ENCODE measurements at places on chromosomes 2 and 18.

DNA sequence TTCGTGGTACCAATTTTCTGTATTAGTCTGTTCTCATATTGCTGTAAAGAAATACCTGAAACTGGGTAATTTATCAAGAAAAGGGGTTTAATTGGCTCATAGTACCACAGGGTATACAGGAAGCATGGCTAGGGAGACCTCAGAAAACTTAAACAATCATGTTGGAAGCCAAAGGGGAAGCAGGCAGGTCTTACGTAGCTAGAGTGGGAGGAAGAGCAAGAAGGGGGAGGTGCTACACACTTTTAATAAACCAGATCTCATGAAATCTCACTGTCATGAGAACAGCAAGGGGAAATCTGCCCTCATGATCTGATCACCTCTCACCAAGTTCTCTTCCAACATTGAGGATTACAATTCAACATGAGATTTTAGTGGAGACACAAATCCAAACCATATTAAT, 226.8 kb upstream of the TPO start:
- no peak for DNase-seq

DNA sequence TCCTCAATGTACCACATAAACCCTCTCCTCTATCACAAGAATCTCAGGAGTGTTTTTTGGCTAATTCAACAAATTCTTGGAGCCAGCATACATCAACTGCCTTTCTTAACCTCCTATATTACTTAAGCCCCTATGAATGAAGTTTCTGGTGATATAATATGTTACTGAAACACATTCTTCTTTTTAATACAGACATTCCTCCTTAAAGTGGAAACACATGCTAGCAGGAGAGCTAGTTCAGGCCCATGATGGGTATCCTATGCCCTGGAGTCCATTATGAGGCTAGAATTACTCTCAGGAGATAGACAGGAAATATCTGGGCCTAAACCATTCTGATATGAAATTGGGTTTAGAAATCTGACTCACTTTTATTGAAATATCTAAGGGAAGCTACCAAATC, 26.6 kb upstream of the RMDN2 start:
- no peak for DNase-seq

- DNase-seq: no peak
These were observed 833.8 kb upstream of the PIK3C3 start for GRCh38 chr18:41121116-41121826.

DNA sequence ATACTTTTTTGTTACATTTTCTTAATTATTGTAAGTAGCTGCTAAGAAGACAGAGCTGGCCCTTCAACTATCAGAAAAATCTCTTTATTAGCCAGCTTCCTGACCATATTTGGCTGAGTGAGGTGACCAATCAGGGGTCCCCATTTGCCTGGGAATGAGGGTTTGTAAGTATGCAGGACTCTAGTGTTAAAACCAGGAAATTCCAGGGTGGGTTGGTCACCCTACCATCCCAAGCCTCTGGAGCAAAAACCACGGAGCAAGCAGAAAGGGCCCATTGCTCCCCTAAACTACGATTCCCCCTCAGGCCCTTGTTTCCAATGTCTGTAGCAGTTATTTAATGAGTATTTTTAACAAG, 165.6 kb upstream of the NCKAP5 start:
- DNase-seq: no peak

DNA sequence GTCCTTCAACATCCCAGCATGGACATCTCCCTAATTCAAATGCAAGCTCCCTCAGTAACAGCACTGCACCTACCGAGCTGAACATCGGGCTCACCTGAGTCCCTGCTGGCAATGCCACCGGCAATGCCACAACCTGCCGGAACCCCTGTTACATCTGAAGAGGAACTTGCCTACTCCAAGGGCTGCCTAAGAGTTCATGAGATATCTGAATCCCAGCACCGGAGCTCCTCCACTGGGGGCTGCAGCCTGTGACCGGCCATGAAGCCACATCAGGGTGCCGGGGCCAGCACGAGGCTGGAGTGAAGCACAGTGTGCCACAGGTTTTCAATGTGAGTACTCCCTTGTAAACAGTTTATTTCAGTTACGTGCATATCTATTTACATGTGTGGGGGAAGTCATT, 152.9 kb downstream of the EIPR1 start:
- DNase-seq: no peak

DNA sequence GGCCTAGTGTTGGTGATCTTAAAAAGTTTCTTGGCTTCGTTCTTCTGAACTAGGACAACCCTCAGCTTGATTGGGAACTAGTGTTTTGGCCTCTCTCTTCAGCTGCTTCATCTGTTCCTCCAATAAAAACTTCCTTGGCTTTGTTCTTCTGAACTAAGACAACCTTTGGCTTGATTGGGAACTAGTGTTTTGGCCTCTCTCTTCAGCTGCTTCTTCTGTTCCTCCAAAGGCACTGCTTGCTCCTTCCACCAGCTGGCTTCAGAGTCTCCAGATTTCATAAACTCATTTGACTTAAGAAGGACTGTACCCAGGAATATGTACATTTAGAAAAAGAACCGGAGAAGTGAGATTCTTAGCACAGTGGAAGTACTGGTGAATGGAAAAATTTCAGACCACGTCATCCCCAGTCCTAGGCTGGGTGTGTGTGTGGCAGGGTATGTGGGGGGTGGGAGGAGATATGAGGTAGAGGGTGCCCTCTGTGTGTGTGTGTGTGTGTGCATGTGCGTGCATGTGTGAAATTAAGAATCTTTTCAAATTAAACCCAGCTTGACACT, 20.4 kb downstream of the IL1R2 start:
- DNase-seq: no peak

- no peak for DNase-seq
These were observed 115.4 kb downstream of the KYNU start for GRCh38 chr2:142992840-142993239.

- no peak for DNase-seq
These were observed 13.7 kb downstream of the IL1R2 start for GRCh38 chr2:102005449-102005848.

DNA sequence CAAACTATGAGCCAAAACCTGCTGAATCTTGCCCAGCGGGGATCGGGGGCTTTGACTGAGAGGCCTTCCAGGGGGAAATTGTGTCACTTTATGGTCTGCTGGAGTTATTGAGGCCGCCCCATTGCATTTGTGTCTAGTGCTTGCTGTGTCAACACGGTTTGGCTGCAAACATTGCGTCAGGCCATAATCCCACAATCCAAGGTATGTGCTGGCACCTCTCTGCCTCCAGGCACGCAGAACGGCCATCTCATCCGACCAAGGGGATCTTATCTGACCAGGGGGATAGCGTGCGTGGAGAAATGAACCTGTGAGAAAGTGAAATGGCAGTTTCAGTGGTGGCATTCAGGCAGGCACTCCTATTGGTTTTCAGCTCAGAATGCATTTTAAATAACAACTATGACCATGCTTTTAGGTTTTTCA, 18.1 kb upstream of the LYPD6B start:
- no peak for DNase-seq

- no peak for DNase-seq
These were observed 109.1 kb downstream of the HAUS1 start for GRCh38 chr18:46213295-46213694.

- DNase-seq: peak; percentile 70
These were observed 22.8 kb upstream of the PPP4R1 start for GRCh38 chr18:9637036-9637767.

DNA sequence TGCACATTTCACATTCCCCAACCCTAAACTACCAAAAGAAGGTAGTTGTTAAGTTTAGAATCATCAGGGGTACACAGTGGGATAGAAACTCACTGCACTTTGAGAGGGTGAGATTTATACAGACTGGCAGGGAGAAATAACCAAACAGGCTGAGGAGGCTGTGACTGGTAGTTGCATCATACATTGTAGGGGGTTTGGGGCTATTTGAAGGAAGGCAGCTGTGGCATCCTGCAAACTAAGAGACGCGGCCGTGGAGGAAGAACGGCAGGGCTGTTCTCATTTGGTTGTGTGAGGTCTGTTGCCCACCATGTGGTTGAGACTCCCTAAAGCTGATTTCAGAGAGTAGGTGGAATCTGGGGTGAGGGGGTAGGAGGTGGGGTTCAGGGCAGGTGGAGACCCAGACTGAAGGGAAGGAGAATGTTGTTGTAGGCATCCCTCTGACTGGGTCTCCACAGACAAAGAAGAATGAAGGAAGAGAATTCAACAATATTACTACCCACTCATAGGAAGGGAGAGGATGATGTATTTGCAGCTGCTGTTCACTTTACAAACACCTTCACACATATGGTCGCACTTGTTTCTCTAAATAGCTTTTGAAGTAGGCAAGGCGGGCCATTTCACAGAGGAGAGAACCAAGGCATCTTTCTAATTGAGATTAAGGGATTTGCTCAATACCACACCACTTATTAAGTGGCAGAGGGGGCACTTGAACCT, 170.9 kb upstream of the SIX2 start:
- DNase-seq: peak; percentile 84

GRCh38 chr2:85957256-85957655, 68.5 kb upstream of the ST3GAL5 start:
- DNase-seq: no peak

DNA sequence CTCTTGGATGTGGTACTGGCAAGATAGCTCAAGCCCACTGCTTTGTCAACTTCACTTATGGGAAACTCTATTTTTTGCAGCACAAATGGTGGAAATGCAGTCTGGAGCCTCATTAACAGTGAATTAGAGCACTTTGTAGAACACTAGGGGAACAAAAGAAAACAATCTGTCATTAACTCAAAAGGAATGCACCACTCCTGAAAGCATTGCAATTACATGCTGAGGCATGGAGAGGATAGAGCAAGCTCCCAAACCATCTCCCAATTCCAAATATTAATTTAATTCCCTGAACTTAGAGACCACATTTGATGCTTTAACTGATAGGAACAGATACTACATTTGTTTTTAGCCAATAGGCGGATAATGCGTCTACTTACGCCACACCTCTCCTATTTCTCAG, 32.8 kb upstream of the TANC1 start:
- DNase-seq: no peak

- DNase-seq: peak; percentile 68
These were observed 923 bp downstream of the FIGLA start for GRCh38 chr2:70789304-70790135.

DNA sequence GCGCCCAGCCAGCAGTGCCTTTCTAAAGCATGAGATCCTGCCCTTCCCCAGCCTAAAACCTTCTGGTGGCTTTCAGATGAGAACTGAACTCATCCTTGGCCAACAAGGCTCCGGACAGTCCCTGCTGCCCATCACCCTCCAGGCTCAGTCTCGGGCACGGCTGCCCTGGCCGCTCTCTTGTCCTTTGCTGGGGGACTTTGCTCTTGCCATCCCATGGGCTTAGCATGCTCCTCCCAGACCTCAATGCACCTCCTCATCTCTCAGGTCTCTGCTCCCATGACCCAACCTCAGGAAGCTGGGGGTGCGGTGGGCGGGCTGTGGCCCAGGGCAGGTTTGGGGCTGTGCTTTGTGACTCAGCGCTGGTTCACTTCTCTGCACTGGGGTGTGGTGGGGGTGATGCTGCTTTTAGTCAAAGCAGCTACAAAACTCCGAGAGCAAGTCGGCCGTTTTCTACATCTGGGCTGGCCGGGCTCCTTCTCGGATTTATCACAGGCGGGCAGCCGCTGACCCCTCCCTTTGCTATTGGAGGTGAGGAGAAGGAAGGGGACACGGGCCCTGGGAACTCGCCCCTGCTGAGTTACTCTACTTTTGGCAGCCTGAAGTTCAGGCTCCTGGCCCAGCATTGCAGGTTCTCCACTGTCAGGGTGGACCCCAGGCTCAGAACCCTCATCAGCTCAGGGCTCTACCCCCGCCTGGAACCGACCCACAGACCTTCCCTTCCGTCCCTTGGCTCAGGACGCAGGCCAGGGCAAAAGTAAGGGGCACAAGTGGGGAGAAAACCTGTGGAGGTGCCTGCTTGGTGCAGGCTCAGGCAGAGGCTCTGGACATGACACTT, 90.6 kb upstream of the TAF1B start:
- no peak for DNase-seq

GRCh38 chr2:96512341-96512740, 7.2 kb upstream of the NEURL3 start:
- no peak for DNase-seq

DNA sequence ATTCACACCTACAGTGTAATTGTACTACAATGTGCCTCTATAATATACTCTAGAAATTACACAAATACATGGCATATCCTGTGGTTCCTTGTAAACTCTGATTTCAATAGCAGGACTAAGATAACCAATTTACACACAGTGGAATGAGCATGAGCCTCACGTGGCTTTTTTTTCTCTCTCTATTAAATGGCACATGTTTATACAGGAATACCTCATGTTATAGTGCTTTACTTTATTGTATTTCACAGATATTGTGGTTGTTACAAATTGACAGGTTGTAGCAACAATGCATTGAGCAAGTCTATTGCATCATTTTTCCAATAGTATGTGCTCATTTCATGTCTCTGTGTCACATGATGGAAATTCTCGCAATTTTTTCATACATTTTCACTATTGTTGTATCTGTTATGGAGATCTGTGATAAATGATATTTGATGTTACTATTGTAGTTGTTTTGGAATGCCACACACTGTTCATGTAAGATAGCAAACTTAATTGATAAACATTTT, 260.0 kb downstream of the FSIP2 start:
- DNase-seq: no peak

DNA sequence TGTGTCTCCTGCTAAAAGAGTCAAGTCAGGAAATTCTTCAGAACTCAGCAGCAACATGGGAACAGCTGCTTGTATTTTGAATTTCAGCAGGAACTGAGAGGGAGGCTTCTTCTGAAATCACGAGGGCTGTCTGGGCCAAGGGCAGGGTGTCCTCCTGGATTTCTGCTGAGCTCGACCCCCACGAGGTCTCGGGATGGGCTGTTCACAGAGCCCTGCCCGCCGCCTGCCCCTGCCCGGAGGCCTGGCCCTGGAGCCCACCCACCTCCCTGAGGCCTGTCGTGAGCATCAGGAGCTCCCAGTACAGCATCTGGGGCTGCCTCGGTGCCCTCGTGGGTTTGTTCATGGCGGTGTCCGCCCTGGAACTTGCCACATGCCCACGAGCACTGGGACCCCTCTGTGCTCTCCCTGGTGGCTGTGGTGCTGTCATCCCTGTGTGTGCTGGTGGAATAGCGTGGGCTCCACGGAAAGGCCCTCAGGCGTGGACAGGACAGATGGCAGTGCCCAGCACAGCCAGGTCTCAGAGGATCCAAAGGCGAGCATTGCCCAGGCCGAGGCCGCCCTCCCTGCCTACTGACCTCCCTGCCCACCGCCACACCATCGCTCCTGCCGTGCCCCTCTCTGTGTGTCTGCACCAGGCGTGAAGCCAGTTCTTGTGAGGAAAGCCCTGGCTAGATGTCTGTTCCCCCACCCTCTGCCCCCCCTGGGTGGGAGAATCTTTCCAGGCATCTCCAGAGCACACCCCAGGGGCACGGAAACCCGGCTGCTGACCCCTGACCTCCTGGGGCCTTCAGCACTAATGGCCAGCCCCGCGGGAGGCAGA, 25.9 kb downstream of the RAMP1 start:
- no peak for DNase-seq

- no peak for DNase-seq
These were observed 64.0 kb downstream of the TFCP2L1 start for GRCh38 chr2:121220995-121221394.

DNA sequence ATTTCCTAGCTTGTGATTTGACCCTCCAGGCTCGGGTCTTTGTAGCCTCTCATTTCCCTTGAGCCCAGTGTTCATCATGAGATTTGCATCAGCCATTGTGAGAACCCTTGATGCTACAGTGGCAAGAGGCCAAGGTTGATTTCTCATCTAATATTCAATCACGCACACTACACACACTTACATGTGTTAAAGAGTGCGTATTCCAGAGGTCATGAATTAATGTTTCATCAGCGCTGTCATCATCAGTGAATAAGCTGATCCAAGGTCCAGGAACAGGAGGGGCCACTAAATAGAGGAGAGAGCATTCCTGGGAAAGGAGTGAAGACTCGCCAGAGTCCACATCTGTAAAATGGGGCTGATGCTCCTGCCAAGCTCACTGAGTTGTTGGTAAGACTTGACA, 276.1 kb upstream of the SIX2 start:
- DNase-seq: peak; percentile 21

- peak; percentile 33 for DNase-seq
These were observed 1.0 kb downstream of the IMPACT start for GRCh38 chr18:24427484-24427883.

Data from cardiac muscle cell (in vitro differentiated cells and primary cell).